NCI-H524 (cell line): ENCODE measurements at places on chromosomes 5 and 9.

DNA sequence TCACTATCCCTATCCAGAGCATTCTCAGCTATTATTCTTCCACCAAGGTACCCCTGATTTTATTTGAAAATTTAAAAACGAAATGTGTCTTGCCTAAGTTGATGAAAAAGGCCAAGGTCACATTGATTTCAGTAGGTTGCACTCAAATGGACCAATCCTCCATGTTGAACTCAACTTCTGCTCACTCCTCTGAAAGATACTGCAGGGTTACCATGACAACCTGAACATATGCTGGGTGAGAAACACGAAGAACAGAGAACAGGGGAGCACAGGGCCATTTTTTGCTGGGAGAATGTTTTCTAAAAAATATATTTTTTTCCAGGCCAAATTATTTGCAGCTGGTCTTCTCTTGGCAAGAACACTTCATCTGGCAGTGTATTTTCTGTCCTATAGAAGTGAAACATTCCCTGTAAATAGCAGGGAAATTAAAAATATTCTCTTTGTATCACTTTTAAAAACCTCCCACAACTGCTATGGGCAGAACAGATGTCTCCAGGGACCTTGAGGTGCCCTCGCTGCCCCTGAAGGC, 215.9 kb downstream of the NXNL2 start:
- peak; percentile 0 for DNase-seq

DNA sequence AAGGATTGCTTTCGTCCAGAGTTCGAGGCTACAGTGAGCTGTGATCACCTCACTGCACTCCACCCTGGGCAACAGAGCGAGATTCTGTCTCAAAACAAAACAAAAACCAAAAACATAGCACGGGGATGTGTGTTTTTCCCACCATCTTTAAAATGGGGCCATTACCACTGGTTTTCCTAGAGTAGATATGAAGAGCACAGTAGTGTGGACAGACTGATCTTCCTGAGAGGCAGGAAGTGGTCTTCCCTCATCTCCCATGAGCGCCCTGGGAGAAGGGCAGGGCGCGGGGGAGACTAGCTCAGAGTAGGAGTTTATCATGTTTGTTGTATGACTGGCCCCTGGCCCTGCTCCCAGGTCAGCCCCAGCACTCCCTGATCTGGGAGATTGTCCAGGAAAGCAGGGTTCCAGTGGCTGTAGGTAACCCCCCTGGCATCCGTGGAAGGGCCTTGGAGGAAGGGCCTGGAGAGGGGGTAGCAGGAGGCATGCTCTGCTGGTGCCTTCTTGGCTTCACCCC, 2.3 kb downstream of the SUSD3 start:
- DNase-seq: no peak

DNA sequence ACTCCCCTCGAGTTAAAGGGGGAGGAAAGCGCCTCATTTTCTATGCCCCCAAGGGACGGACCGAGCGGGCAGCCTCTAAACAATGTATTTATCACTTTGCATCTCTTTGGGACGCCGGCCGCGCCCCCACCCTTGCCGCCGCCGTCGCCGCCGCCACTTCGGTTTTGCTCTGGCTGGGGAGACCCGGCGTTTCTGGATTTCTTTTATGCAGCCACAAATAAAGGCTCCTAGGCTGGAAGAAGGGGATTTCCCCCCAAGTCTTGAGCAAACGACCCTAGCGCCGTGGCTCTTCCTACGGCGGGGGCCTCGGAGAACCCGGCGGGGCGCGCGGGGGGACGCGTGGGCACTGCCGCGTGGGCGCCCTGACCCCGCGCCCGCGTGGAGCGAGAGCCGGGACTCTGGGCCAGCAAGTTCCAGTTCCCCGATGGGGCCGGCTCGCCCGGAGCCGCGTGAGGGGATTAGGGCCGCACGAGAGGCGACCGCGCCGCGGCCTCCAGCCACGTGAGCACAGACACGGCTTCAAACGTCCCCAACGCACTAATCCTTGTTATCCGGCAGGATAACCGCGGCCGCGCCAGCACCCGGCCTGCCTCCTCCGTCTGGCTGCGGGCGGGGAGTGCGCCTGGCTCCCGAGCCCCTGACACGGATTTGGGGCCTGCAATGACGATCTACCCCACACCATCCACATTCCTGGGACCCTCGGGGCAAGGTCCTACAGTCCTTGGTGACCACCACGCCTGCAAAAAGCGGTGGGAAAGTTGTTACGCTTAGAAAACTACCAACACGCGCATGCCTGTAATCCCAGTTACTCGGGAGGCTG, 7.9 kb upstream of the NEUROG1 start:
- DNase-seq: peak; percentile 77

DNA sequence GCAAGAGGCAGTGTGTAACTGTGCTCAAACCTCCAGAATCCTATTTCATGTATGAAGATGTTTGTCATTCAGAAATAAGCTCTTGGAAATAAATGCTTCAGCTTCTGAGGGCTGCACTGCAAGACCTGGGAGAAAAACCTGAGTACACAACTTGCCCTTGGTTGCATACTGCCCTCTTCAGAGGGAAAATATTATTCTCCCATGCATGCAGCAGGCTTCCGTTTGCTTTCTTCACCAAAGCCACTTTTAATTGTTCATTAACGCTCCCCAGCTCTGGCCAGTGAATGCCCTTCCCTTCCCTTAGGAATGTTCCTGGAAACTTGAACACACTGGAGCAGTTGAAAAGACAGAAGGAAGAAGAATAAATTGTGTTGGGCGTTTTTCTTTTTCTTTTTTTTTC, 2.5 kb upstream of the WHRN start:
- peak; percentile 11 for DNase-seq

GRCh38 chr5:9502050-9502834, 43.6 kb downstream of the SEMA5A start:
- DNase-seq: no peak

- no peak for DNase-seq
Measured at GRCh38 chr5:133353741-133354140, 258.6 kb downstream of the FSTL4 start.

DNA sequence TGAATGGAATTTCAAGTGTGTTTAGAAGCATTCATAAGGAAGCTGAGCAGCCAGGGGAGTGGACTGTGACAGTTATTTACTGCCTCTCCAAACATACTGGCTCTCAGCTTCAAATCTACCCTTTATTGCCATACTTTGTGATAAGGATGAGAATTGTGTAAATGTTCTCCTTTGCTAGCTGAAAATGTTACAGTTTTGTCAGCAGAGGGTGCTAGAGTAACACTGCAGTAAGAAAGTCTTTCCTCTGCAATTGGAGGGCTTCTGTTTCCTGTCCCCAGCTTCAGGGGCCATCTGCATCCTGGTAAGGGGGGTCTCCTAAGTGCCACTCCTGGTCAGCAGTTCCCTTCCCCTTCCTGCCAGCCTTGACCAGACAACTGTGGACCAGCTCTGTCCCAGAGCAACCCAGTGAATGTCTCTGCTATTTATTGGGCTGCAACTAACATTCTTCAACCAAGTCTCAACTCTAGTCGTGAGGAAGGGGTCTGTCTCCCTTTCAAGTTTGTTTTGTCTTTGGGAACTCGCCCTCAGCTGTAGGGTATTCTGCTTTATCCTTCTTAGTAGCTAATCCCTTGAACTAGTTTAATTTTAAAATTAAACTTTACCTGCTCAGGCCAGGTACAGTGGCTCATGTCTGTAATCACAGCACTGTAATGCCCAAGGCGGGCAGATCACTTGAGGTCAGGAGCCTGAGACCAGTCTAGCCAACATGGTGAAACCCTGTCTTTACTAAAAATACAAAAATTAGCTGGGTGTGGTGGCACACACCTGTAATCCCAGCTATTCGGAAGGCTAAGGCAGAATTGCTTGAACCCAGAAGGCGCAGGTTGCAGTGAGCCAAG, 45.3 kb downstream of the RAPGEF6 start:
- DNase-seq: peak; percentile 2

DNA sequence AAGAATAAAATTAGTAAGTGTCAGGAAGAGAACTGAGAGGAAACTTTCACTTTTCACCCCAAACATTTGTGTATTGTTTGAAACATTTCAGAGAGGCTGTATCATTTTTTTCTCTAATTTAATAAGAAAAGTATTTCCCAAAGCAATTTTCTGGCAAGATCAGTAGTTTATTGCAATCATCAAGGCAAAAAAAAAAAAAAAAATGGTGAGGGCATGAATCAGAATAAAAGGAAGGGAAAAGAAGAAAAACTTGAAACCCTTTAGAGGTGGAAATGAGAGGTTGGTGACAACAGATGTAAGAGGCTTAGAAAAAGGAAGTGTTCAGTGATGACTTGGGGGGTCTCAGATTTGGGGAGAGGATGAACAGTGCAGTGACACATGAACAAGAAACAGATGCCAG, 13.3 kb downstream of the SHC3 start:
- no peak for DNase-seq
